ENCODE measurements at places on chromosomes 16 and 17. TPM values are rescaled to one million over a fixed set of nuclear protein-coding genes. Genes with fewer than 3 reads are reported as not detected.

SDF2 gene
- 46.1 TPM for total RNA-seq

NPIPA7 gene
- total RNA-seq, result 2.7 TPM

FBXO39 gene
- 0.18 TPM for total RNA-seq

PRSS33 gene
- not detected for total RNA-seq

KRTAP2-2 gene
- total RNA-seq, result not detected

CHAD gene
- 2.4 TPM for total RNA-seq

NOS2 gene
- total RNA-seq, result 1.5 TPM

KRT36 gene
- total RNA-seq, result not detected

CACNG4 gene
- 2.3 TPM for total RNA-seq

EVPLL gene
- not detected for total RNA-seq

CLEC18A gene
- total RNA-seq, result 0.44 TPM

MAZ gene
- 121 TPM for total RNA-seq

PITPNM3 gene
- 2.1 TPM for total RNA-seq

MYOCD gene
- 0.44 TPM for total RNA-seq

SLC5A11 gene
- total RNA-seq, result 0.04 TPM

TRPV3 gene
- total RNA-seq, result 1.2 TPM

TP53TG3D gene
- 0.13 TPM for total RNA-seq

TNS4 gene
- not detected for total RNA-seq

IGFALS gene
- 0.22 TPM for total RNA-seq

MRPS34 gene
- total RNA-seq, result 45.7 TPM

CCNF gene
- 7.3 TPM for total RNA-seq

GLIS2 gene
- 6.5 TPM for total RNA-seq

KRT24 gene
- total RNA-seq, result not detected

SLC13A2 gene
- not detected for total RNA-seq

CCL1 gene
- total RNA-seq, result not detected

KRT31 gene
- 3.3 TPM for total RNA-seq

PYY gene
- total RNA-seq, result not detected

OR3A3 gene
- total RNA-seq, result not detected

BBS2 gene
- total RNA-seq, result 58.3 TPM

FAM20A gene
- total RNA-seq, result 5.7 TPM

C17orf100 gene
- 0.98 TPM for total RNA-seq

TPPP3 gene
- 230 TPM for total RNA-seq

ADAM11 gene
- 1.3 TPM for total RNA-seq

SLC12A3 gene
- 0.04 TPM for total RNA-seq

Measured in muscle of leg (tissue), 16 donors.